ENCODE measurements at places on chromosomes 16 and 17.

- no peak for DNase-seq
Measured at GRCh38 chr16:3170440-3171180, 17.4 kb upstream of the OR1F1 start.

DNA sequence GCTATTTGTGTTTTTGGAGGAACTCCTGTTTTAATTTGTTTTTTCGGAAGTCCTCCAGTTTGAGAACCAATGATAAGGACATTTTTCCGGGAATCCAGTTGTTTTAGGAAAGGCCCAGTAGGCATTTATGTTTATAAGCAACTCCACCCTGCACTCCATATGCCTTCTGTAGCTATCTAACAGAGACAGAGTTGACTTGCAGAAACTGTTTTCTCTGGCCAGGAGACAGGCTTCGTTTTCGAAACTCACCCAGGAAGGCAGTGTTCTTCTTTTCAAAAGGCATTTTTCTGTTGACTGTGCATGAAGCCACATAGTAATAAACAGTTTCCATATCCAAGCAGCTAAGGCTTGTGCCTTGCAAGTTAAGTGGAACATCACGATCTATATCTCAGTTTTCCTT is 587.1 kb downstream of the WWOX start:
- no peak for DNase-seq

GRCh38 chr17:44877121-44877520 is 22.1 kb downstream of the EFTUD2 start:
- no peak for DNase-seq

DNA sequence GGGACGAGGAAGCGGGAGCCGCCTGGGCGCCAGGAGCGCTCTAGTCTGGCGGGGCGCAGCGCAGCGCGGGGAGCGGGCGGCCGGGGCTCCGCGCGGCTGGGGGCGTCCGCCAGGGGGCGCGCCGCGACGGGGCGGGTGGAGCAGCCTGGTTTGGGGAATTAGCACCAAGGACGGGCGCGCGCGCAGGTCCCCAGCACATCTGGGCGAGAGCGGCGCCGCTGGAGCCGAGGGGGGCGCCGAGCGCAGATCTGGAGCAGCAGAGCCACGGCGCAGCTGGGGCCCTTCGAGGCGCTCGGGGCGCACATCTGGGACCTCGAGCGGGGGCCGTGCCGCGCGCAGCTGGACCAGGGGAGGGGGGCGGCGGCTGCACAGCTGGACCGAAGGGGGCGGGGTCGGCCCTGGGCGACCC is at the start of gene NXPH3:
TSS of gene NXPH3 (plus strand) at position 193 of the 409 bp plus-strand sequence. CDS start 349 bp downstream, outside the sequence.
- no peak for DNase-seq

DNA sequence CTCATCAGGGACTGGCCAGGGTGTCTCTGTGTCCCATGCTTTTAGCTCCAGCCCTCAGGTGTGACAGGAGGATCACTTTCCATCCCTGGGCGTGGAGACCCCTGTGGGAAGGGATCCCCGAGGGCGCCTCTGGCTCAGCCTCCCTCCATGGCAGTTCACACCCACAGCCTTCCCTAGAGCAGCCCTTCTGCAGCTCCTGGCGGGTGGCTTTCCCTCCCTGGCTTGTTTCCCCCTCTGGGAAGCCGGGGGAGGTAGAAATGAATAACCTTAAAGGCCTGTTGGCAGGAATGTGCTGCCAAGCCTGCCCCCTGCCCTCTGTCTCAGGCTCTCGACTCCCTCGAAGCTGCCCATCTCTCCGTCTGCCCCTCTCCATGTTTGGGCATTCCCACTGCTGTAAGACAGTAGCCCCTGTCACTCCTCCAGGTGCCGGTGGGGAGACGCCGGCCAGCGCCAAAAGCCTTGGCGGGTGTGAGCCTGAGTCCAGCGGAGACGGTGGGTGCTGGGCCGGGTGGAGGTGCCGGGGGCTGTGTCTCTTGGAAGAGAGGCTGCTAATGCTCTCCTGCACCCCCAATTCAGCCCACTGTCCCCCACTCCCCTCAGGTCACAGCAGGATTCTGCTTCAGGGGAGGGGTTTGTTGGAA is 2.1 kb upstream of the ATP2A1 start:
- no peak for DNase-seq

- DNase-seq: no peak
Measured at GRCh38 chr17:28849281-28849680, 5.5 kb upstream of the ERAL1 start.

- DNase-seq: no peak
Measured at GRCh38 chr17:32720671-32721070, 156.3 kb downstream of the MYO1D start.

DNA sequence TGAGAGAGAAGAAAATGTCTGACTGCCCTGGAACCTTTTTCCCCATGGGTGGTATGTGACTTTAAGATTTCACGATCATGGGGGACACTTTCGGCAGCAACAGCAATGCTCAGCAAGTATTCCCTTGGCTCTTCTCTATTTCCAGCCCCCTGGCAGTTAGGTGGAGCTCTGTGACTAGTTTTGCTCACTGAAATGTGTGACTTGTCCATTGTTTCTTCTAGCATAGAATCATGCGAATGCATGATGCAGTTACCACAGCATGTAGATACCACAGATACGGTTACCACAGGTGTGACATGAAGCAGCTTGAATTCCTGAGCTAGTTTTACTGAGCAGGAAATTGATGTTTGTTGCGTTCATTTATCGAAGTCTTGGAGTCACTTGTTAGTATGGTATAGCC is 1034.5 kb upstream of the EEF2KMT start:
- DNase-seq: no peak

Data from iPS DF 6.9 (cell line).